Renal cortical epithelial cell (primary cell): ENCODE measurements at places on chromosomes 4 and X. TPM values are rescaled to one million over a fixed set of nuclear protein-coding genes. Genes with fewer than 3 reads are reported as not detected.

DNA sequence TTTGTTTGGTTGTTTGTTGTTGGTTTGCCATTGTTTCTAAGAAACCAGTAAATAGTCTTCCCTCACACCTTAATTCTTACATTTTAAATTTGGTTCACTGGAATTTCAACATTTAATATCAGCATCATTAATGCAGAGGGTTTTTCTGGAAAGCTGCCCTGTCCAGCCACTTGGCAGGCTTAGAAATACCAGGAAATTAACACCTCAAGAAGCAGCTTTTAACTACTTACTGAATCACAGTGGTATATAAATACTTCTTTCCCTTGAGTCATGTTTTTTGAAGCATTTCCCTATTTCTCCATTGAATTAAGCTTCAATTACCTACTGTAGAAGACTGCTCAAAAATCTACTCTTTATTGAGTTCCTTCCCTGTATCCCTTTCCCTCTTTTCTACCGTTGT lies 1221.1 kb upstream of the ADGRL3 start:
- peak; percentile 72 for DNase-seq

GRCh38 chr4:126719852-126720251 lies 912.9 kb upstream of the INTU start:
- DNase-seq = no peak

Gene CCDC110
- total RNA-seq = 0.87 and 4.4 TPM in 2 replicates

DNA sequence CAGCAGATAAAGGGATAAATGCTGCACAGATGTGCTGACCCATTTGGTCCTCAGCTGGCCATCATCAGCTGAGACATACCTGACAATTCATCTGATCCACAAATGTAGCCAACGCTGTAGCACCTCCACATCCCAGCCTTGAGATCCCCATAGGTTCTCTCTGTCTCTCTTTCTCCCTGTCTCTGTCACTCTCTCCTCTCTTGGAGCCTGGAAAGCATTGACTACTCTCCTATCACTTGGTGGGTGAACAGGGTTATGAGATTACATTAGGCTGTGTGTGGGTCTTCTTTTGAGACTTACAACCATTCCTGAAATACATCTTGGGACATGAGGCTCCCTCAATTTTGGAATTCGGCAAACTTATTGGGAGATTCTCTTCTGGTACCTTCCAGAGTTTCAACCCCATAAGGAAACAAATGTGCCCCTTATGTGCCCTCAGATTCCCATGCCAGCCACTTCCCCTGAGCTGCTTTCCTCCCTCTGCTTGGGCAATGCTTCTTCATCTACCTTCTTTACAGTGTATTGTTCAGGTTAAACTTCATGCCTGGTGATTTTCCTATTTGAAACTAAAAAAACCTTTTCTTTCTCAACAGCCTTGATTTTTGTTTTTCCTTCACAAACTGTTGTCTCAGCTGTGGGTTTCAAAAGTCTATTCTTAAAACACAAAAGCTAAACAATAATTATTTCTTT lies 29.1 kb upstream of the FGF2 start:
- DNase-seq = no peak

Gene GPR143
- 33.0 and 58.2 TPM in 2 replicates for total RNA-seq

- DNase-seq = peak; percentile 15
These were observed 65.7 kb downstream of the TMEM154 start for GRCh38 chr4:152613841-152614721.
